Retina (tissue), 1 donor: ENCODE measurements at places on chromosomes 16 and 17.
A peak's percentile ranks its signal among the peaks of the same experiment; 100 is the strongest.

GRCh38 chr17:77512062-77512946 lies 371.5 kb downstream of the SEC14L1 start:
- no peak for DNase-seq

DNA sequence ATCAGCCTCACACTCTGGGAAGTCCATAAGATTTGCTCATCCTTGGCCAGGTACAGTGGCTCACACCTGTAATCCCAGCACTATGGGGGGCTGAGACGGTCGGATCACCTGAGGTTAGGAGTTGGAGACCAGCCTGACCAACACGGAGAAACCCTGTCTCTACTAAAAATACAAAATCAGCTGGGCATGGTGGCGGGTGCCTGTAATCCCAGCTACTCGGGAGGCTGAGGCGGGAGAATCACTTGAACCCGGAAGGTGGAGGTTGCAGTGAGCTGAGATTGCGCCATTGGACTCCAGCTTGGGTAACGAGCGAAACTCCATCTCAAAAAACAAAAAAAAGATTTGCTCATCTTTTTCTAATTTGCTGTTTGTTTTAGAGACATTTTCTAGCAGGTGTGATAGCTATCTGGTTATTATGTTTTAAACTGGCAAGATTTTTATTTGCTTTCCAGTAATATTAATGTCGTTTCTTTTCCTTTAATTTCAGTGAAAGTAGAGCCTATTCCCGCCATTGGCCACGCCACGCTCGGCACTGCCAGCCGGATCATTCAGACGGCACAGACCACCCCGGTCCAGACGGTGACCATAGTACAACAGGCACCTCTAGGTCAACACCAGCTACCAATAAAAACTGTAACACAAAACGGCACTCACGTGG lies 61.5 kb downstream of the WDR45B start:
- no peak for DNase-seq

DNA sequence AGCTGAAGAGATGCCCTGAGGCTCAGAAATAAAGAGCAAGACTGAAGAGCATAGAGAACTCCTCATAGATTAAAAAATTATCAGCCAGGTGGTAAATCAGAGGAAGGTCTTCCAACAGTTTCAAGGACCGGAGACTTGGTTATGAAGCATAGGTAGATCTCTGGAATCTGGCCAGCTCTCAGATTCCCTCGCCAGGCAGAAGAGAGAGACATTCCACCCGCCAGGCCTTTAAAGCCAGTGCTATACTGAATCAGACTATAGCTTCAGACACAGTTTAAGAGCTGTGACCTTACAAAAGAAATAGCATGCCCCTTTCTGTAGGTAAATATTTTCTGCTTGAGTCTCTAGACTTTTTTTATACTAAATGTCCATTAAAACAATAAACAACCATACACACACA lies 70.3 kb downstream of the NFATC3 start:
- no peak for DNase-seq

DNA sequence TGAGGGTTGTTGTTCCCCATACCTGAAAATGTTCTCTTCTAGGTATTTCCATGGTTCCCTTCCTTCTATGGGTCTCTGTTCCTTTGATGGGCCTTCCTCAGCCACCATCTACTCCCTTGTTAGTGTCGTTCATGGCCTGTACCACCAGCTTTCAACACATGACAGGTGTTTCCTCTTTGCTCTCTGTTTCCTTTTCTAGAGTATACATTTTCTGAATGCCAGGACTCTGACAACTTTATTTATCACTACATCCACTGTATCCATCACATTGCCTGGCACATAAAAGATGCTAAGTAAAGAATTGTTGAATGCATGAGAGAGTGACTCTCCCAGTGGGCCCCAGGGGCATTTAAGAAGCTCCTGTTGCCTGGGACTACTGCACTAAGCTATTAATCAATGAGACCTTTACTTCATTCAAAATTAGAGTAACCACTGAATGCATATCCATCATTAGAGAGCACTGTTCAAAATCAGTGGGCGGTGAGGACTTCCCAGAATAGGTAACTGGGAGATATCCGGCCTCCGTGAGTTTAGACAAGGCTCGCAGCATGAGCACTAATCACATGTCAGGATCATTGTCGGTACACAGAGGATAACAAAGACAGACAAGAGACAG lies 255.0 kb downstream of the CBLN1 start:
- DNase-seq, result peak; percentile 40

DNA sequence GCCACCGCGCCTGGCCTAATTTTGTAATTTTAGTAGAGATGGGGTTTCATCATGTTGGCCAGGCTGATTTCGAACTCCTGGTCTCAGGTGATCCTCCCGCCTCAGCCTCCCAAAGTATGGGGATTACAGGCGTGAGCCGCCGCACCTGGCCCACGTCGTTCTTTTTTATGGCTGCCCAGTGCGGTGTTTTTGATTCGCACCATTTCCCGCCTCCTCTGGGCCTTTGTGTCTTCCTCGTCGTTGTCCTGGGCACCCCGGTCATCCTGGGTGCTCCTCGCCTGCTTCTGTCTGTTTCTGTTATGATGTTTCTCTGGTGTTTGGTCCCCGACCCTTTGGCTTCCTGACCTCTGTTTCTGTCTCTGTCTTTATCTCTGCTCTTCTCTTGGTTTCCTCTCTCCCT lies 15.0 kb downstream of the CBX4 start:
- no peak for DNase-seq

- DNase-seq, result no peak
Measured at GRCh38 chr17:19812407-19812806, 55.3 kb downstream of the ULK2 start.

- no peak for DNase-seq
Measured at GRCh38 chr16:19127674-19128131, 13.9 kb downstream of the ITPRIPL2 start.

DNA sequence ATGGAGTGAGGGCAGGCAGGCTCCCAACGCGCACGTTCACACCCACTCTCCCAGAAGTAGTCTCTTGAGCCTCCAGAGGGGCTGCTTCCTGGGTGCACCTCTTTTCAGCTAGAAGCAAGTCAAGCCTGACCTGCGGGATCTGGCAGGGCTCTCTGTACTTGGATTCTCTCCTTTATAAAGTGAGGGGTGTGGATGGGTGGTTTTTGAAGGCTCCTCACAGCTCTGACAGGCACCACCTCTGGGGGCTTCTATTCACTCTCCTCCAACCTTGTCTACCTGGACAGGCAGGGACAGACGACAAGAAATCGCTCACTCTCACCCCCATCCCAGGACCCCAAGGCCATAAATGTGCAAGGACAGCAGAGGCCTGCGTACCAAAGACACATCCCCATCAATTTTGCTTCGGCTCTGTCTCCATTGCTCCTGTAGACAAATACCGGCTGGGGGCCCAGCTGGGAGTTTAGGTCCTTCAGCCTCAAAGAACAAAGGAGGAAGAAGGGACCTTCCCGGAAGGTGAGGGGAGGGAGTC lies 814 bp upstream of the DYNLL2 start:
- no peak for DNase-seq

DNA sequence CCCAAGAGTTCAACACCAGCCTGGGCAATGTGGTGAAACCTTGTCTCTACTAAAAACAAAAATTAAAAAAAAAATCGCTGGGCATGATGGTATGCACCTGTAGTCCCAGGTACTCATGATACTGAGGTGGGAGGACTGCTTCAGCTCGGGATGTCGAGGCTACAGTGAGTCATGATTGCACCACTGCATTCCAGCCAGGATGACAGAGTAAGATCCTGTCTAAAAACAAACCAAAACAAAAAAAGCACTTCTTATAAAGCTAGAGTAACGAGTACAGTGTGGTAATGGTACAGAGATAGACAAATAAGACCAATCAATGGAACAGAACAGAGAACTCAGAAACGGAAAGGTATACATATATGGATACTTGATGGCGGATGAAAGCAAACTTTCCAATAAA lies 4.4 kb downstream of the NSMCE1 start:
- DNase-seq, result no peak

GRCh38 chr16:56716761-56717160 lies 13.2 kb upstream of the NUP93 start:
- DNase-seq, result no peak

GRCh38 chr17:68247445-68248198 lies at the start of gene AMZ2:
TSS of gene AMZ2 (plus strand) at chr17:68248043. CDS start at chr17:68250188, 2,145 bp downstream.
- DNase-seq, result peak; percentile 99

GRCh38 chr17:81000631-81001357 lies 9.2 kb downstream of the CHMP6 start:
- DNase-seq, result no peak

DNA sequence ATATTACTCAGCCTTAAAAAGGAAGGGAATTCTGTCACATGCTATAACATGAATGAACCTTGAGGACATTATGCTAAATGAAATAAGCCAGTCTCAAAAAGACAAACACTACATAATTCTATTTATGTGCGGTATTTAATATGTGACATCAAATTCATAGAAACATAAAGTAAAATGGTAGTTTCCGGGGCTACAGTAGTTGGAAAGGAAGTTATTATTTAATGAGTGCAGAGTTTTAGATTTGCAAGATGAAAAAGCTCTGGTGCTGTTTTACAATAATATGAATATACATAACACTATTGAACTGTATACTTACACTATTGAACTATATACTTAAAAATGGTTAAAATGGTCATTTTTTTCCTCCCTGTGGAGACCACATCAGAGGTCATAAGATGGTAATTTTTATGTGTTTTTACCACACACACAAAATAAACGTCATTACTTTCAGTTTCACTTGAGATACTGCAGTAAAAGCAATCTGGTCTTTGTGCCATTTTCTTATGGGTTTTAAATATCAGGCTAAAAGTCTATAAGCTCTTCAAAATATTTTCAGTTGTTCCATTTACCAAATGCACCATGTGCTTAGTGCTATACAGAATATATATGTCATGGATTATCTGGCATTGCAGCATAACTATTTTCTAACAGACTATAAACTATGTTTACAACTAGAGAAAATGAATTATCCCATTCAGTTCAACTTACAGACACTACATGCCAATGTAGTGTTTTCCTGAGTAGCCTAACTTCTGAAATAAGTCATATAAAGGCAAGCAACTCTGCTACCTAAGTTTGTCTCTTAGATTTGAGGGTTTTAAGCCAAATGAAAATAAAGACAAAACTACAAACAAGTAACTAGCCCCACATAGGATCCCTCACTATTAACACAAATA lies 90.9 kb downstream of the SPAG9 start:
- no peak for DNase-seq
